ENCODE measurements at places on chromosomes 7 and 10. TPM values are rescaled to one million over a fixed set of nuclear protein-coding genes. Genes with fewer than 3 reads are reported as not detected.

Gene TAS2R5
- total RNA-seq: 3.1 TPM

Gene HOXA2
- total RNA-seq: not detected

DNA sequence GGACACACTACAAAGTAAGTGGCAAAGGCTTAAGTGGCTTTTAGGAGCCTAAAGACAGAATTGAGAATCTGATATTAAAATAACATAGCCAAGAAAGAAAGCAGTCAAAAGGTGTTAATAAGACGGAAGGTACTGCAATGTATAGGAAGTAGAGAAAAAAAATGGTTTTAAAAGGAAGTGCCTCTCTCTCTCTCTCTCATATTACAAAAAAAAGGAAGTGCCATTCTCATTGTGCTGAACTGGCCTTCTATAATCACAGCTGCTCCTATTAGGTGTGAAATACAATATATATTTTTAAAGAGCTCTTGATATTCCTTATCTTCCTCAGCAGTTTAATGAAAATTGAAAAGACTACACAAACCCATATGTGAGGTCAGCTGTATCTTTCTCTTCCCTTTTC lies 199.4 kb upstream of the NPVF start:
- DNase-seq: no peak

Gene GDF2
- total RNA-seq: not detected

Measured in osteocyte (in vitro differentiated cells).